T-helper 2 cell treated with Interferon-gamma antibody and Interleukin-4, amounts not matched to agents 5 μg/mL and 100 μg/mL, for 36 hours (primary cell): ENCODE measurements at places on chromosomes 2 and 18.
A peak's percentile ranks its signal among the peaks of the same experiment; 100 is the strongest.

GRCh38 chr18:7950380-7951136 is 383.4 kb downstream of the PTPRM start:
- DNase-seq, result peak; percentile 14

GRCh38 chr18:26710470-26711096 is 154.9 kb downstream of the AQP4 start:
- peak; percentile 66 for DNase-seq

DNA sequence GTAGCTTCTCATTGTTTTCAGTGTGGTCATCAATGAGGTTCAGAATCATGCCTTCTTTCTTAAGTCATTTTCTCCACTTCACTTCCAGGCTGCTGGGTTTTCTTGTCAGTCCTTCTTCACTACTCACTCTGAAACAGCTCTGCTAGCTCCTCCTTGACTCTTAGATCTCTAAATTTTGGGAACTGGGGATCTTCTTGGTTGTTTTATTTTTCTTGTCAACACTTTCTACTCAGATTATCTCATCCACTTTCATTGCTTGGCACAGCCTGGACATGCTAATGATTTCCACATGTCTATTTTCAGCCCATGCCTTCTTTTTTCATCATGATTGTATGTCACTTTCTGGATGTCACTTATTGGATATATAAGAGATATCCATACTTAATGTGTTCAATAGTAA is 517.8 kb upstream of the DSEL start:
- DNase-seq, result no peak

- DNase-seq, result no peak
These were observed 2.8 kb upstream of the MXD1 start for GRCh38 chr2:69911985-69912563.

- no peak for DNase-seq
These were observed 46.0 kb downstream of the CAPN13 start for GRCh38 chr2:30761226-30761625.

- no peak for DNase-seq
These were observed 104.3 kb upstream of the GRB14 start for GRCh38 chr2:164725542-164725941.

GRCh38 chr18:79549638-79550000 is 130.0 kb upstream of the CTDP1 start:
- no peak for DNase-seq

- DNase-seq, result no peak
These were observed 8.9 kb upstream of the REL start for GRCh38 chr2:60872510-60872928.
